ENCODE measurements at places on chromosomes 4 and X.

DNA sequence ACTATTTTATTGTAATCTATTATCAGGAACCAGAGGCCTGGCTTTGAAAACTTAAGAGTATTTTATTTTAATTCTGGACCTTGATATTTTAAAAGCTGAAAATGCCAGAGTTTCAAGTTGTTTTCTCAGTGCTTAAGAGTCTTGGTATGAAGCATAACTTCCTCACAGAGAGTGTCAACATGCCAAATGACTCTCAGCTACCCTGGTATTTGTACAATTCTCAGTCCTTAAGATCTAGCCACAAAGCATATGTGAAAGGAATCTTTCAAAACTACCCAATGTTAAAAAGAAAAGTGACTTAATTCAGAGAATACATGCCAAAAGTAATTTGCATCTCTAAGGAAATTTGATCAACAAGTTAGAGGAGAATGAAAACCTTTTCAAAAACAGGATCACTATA, 171.9 kb downstream of the DKK2 start:
- DNase-seq = no peak

DNA sequence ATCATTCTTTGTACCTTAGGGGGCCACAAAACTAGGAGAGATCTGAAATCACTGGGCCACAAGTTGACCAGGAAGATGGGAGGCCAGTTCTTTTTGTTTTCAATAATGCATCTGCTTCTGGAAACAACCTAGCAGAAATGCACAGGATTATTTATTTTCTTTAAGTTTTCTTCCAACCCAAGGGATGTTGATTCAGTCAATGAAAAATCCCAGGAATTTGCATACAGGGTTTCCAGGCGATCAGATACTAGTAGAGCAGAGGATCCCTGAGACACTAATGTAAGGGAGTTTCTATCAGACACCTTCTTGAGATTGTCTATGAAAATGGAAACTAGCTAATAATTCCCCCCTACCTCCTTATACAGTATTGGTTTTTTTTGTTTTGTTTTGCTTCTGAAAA, 7.4 kb downstream of the ATOH1 start:
- no peak for DNase-seq

GRCh38 chrX:39563178-39563577, 534.6 kb downstream of the BCOR start:
- no peak for DNase-seq

DNA sequence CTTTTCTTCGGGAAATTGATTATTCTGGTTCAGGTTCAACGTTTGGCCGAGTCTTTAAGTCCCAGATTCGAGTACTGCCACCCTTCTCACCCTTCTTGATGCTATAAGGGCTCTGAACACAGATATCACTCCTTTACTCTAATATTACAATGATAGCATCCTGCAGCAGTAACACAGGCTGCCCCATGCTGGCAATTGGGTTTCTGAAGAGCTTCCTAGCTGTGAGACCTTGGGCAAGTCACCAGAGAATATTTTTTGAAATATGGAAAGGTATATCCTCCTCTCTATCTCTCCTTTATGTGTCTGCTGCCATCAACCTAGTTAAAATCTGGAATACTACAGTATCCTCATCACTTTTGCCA, 297 bp upstream of the MTMR8 start:
- no peak for DNase-seq

- no peak for DNase-seq
Observed at GRCh38 chrX:45435481-45435880, 234.8 kb upstream of the DIPK2B start.

GRCh38 chrX:153348421-153348820, 14.5 kb downstream of the ZNF275 start:
- no peak for DNase-seq
